ENCODE measurements at places on chromosomes 11 and 22.

GRCh38 chr22:44180706-44181032 is at the start of gene PARVG:
Gene PARVG (plus strand): TSS chr22:44180925. CDS start chr22:44183330, 2,405 bp downstream.
- DNase-seq, result no peak

DNA sequence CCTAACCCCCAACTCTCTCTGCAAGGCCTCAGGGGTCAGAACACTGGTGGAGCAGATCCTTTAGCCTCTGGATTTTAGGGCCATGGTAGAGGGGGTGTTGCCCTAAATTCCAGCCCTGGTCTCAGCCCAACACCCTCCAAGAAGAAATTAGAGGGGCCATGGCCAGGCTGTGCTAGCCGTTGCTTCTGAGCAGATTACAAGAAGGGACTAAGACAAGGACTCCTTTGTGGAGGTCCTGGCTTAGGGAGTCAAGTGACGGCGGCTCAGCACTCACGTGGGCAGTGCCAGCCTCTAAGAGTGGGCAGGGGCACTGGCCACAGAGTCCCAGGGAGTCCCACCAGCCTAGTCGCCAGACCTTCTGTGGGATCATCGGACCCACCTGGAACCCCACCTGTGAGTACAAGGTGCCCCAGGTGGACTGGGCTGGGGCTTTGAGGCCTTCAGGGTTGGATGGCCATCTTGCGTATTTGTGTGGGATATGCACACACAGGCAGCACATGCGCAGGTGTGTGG is at the start of gene BEST1:
BEST1 (plus strand) TSS at position 317 of the 513 bp plus-strand sequence. CDS start 1,456 bp downstream, outside the sequence.
- no peak for DNase-seq

DNA sequence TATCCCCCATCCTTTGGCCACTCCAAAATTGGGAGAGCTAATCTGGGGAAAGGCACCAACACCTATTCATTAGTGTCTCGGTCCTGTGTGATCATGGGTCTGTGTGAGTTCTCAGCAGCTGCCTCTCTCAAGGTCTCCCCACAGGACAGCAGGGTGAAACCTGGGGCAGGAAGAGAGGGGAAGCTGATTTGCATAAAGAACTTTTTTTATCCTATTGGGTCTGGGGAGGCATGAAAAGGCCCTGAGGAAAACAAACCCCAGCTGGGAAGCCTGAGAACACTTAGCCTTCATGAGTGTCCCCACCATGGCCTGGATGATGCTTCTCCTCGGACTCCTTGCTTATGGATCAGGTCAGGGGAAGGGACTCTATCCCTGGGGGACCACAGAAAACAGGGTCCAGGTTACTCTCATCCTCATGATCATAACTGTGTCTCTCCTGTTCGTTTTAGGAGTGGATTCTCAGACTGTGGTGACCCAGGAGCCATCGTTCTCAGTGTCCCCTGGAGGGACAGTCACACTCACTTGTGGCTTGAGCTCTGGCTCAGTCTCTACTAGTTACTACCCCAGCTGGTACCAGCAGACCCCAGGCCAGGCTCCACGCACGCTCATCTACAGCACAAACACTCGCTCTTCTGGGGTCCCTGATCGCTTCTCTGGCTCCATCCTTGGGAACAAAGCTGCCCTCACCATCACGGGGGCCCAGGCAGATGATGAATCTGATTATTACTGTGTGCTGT is 116.0 kb upstream of the TOP3B start:
- DNase-seq, result no peak

DNA sequence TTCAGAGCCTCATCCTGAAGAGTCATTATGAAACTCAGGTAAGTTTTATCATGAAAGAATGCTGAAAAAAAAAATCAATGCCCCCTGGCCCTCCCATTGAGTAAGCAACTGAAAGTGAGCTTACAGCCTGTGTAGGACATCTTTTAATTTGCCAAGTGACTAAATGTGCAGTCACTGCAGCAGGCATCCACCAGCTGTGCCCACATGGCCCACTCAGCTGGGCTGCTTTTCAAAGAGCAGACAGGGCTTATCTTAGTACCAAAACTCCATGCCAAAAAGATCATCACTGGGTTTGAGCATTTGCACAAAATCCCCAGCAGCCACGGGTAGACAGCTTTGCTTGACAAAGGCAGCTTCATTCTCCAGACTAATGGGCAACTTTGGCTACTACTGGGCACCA is 709.7 kb downstream of the NTM start:
- DNase-seq, result no peak

DNA sequence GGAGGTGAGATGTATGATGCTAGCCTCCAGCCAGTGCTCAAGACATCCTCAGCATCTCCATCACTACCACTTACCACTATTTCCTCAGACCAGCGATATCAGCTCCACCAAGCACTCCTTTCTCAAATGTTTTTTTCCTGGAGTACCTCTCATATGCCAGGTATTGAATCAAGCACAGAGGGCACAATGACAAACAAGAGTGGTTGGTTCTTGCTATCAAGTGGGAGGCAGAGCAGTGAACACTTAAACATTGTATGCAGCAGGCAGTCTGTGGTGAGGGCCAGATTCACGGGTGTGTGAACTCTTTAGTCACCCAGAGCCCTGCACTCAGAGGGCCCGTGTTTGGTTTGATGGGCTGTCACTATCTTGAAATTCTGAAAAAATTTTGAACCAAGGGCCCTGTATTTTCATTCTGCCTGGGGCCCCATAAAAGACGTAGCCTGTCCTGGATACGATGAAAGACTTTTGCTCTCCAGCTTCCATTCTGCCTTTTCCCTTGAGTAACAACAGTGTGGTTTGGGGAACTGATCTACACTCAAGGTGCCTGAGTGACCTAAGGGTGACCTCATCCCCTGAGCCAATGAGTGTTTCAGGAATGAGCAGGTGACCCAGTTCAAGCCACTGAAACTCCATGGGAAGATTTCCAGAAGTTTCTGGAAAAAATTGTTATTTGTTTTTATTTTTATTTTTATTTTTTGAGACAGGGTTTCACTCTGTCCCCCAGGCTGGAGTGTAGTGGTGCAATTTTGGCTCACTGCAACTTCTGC is 348.4 kb upstream of the NARS2 start:
- no peak for DNase-seq

GRCh38 chr11:47864901-47865300 is 16.8 kb upstream of the NUP160 start:
- DNase-seq, result no peak

DNA sequence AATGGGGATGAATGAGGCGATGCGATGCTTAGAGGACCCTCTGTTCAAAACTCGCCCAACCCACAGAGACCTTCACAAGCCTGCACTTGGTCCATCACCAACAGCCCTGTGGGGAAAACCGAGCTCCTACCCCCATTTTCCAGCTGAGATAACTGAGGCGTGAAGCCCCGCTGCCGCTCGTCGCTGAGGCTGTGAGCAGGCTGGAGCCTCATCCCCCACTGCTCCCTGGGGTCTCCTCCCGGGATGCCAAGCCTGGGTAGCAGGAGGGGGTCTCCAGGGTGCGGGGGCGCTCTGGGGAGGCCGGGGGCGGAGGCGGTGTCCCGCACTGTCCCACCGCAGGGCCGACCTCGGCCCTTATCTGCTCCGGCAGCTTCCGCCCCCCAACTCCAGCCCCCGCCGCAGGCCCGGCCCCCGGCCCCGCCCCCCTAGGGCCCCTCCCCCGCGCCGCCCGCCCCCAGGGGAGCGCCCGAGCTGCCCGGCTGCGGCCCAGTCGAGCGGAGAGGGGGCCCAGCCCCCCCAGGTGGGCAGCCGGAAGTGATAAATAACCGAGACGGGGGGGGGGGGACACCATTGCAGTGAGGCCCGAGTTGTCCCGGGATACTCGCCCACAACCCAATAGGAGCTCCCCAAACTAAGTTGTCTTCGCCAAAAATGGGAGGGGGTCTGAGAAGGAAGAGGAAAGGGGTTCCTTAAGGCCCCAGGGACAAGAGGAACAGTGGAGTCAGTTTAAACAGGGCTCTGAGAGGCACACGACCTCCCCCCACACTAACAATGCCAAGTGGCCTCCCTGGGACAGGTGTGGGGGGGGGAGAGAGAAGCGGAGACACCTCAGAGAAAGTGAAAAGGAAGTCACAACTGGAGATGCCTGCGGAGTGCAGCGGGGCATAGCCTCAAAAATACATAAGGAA is 8.3 kb upstream of the SLC39A13 start:
- DNase-seq, result no peak

DNA sequence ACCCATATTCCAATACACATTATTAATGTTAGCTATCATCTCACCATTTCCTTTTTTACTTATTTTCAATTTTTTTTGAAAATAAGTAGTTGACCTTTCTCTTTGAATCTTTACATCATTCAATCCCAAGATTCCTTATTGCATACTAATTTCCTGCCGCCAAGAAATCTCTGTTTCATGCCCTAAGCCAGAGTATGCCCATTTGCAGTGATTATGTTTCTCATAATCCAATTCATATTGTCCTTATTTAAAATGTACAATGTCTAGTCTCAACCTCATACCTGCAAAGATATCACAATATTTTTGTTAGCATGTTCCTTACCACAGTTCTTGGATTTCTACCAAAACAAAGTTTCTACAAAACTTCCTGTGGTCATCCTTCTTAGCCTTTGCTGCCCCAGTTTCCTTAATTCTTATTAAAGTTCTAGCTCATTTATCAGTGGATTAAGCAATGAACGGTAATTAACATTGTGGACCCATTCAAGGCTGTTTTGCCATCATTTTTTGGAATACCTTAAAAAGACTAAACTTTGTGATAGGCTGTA is 75.3 kb downstream of the CD44 start:
- no peak for DNase-seq

DNA sequence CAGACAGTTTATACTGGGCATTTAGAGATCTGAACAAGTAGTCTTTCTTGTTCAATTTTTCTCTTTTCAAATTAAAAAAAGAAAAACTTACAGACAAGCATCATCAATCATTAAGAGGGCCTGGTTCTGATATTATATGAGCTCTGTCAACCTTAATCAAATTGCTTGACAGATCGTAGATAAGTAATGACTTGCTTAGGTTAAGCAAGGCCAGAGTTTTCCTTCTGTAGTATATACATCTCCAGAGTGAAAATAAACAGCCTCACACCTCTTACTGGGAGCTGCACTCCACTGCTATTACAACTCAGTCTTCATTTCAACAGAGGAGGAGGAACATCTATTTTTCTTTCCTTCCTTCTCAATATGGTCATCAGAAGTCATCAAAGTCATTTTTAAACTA is 13.5 kb downstream of the CDON start:
- no peak for DNase-seq

DNA sequence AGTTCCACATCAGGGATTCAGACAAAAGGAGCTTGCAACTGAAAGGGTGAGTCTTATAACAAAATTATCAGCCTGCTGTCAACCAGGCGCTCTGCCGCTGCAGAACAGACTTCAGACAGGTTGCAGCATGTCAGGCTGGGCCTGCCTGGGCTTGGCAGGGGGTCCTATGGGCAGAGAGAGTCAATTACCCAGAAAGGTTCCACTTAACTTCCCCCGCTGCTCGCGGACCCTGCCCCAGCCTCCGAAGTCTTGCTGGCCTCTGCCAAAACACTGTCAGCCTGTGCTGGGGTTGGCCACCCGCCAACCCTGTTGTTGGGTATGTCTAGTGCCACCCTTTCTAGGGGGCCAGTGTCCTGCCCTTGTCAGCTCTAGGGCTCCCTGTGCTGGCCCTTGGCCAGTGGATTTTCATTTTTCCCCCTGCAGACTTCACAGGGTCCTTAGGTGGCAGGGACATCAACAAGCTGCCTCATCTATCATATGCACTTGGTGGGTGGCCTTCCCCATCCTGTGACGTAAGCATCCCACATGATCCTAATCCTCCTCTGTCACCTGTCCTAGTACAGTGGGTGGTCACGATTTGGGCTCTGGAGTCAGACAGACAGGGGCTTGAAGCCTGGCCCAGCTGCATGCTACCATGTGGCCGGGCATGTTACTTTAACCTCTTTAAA is 166.5 kb upstream of the CADM1 start:
- DNase-seq, result no peak

DNA sequence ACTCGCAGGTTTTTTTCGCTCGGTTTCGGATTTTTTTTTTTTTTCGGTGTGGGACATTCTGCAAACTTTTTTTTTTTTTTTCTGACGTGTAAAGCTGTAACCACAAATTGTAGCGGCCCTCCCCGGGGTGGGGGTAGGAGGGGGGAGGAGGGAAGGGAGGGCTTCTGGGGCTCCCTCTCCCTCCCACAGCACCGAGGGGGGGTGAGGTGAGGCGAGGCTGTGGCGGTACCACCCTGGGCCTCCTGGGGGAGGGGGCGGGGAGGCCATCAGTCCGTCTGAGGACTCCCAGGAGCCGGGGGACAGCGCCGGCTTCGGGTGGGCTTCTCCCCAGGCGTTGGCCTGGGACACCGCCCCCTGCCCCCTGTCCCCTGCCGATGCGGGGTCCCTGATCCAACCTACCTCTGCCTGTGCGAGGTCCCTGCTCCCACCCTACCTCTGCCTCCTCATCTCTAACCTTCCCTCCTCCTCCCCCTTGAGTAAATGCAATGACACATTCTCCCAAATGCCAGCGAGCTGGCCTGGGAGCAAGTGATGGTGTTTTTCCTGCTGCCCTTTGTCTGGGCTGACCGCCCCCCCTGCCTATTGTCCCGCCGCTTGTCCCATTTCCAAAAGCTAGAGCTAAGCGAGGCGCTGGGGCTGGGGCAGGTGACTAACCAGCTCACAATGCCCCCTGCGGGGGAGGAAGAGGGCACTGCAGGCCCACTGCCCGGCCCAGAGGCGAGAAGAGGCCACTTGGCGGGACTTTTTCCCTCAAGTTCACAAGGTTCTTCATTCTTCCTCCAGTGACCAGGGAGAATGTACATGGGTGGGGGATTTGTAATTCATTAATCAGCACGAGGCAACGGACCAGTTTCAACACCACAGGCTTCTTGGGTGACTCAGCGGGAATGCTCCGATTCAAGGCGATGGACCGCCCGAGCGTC is 511 bp upstream of the CLCF1 start:
- no peak for DNase-seq

- DNase-seq, result no peak
Measured at GRCh38 chr11:58592760-58593472, 14.1 kb downstream of the ZFP91 start.

GRCh38 chr11:95512682-95513081 is 276.9 kb downstream of the FAM76B start:
- DNase-seq, result no peak

DNA sequence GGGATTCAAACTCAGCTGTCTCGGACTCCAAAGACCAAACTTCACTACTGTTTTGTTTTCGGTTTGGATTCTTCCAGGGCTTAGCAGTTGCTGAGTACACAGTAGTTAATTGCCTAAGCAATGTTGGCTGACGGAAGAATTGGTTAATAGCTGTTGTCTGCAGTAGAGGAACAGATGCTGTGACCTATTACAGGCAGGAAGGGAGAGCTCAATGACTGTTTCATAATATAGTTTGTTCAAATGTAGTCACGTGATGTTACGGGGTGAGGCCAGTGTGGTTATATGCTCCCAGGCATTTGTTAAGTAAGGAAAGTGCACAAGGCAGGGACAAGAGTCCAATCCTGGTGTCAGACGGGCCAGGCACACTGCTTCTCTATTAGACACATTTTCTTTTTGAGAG is 222.6 kb upstream of the CCDC90B start:
- DNase-seq, result no peak

All from type B pancreatic cell (in vitro differentiated cells).